ENCODE measurements at places on chromosomes 11 and 22.

- no peak for DNase-seq
Observed at GRCh38 chr11:85989746-85990145, 79.1 kb downstream of the PICALM start.

DNA sequence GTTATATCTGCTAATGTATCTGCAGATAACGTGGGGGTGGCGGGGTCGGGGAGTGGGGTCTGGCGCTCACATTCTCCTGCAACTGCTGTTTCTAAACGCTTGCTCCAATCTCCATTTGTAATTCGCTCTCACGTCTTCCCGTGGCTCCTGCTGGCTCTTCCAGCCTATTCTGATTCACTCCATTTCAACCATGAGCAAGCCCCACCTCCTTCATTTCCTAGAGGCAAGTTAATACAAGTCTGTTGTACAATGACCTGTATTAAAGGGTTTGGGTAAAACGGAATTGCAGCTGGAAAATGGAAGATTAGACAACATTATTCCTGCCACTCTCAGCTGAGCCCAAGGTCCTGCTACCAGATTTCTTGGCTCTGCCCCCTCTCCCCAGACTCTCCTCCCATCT, 132.3 kb downstream of the CSNK2A3 start:
- no peak for DNase-seq

- DNase-seq, result no peak
Observed at GRCh38 chr11:1072821-1073231, 1.8 kb upstream of the MUC2 start.

DNA sequence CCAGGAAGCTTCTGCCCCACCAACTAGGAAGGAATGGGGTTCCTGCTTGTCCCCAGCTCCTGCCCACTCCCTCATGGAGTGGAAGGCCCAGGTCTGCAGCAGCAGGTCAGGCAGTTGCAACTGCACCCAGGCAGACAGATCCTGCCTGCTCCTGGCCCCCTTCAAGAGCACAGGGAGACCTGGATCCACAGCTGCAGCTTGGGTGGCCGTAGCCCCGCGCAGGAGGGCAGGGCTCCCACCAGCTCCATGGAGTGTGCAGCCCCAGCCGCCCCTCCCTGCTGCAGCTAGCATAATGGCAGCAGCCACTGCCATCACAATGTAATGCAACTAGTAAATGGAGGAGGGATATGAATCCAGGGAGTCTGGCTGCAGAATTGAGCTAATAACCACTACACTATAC, 187.5 kb upstream of the PLET1 start:
- DNase-seq, result no peak

DNA sequence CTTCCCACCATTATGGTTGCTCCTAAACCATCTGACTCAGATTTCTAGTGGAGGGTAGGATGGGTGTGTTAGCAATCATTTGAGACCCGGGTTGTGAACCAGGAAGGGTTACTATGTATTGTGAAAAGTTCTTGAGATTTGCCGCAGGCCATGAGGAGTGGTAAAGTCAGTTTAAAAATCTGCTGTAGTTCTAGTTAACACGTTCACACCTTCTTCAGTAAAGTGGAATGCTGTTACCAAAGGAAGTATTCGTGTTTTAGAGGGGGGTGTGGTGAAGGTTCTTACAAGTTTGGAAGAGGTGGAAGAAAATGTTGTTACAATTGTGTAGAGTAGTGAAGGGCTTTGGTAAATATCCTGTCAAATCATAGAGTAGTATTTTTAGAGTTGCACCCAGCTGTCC, 2.6 kb downstream of the MTMR3 start:
- no peak for DNase-seq

DNA sequence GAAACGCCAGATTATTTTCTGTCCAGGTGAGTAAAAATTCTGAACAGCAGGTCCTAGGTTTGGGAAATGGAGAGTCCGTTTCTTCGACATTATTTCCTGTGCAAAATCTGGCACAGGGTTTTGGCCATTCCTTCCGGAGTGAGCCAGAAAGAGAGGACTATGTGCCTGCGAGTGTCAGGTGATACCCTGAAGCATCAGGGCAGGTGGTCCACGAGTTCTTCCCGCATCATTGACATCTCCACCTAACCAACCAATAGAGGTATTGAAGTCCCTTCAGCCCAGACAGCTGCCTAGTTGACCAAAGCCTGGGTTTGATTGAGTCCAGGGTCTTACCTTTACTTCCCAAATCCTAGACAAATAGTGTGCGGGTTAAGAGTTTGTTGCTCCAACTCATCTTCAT, 808 bp downstream of the SNAP29 start:
- DNase-seq, result no peak

DNA sequence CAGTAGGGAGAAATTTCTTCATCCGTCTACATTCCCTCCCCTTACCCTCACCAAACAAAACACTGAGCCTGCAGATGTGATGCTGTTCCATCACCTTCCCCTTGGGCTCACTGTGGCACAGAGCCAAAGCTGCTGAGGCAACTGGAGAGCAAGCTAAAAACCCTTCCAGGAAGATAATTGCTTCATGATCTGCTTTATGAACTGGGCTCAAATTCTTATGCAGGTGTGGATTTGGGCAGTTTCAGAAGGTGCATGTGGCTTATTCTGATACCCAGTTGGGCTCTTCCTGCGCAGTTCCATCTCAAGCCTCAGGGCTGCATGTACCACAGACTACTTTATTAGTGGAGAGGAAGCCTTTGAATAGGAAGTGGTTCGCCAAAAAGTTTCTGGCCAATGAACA, 58.3 kb downstream of the AAMDC start:
- no peak for DNase-seq

GRCh38 chr11:113387605-113388211, at the start of gene ANKK1:
Gene ANKK1 (plus strand): TSS chr11:113387779. CDS start chr11:113387885, 106 bp downstream.
- no peak for DNase-seq

- DNase-seq, result no peak
Observed at GRCh38 chr11:102309621-102310541, 7.4 kb upstream of the BIRC3 start.

DNA sequence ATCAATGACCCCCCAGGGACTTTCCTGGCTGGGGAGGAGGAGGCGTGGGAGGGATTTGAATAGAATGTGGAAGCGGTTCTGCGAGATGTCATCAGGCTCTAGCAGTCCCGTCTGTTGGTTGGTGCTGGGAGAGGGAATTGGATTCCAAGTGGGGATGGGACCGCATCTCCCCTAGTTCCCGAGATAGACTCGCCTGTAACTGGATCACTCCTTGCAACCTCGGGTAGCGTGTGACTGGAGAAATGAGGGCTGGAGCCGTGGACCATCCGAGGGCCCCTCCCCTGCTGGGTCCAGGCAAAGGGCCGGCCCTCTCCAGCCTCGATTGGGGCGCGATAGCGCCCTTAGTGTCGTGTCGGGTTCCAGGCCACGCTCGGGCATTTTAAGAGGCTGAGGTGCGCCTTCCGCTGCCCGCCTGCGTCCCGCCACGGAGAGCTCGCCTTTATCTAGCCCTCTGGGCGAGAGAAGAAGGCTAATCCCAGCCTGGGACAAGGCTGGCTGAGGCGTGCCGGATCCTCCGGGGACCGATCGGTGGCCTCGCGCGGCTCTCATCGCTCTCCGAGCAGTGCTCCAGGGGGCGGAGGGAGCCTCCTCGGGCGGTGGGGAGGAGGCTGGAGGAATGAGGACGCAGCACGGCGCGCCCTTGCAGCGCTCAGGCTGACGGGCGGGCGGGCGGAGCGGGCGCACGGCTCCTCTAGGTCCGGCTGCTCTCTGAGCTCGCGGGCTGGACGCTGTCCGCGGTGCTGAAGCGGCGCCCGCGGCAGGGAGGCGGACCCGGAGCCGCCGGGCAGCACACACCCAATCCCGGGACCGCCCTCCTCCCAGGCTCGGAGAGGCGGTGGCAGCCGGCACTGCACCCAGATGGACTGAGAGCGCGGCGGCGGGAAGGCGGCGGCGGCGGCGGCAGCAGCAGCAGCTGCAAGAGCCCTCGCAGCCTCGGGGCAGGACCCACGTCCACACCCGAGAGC, 107.8 kb downstream of the OSBP2 start:
- DNase-seq, result peak; percentile 14

DNA sequence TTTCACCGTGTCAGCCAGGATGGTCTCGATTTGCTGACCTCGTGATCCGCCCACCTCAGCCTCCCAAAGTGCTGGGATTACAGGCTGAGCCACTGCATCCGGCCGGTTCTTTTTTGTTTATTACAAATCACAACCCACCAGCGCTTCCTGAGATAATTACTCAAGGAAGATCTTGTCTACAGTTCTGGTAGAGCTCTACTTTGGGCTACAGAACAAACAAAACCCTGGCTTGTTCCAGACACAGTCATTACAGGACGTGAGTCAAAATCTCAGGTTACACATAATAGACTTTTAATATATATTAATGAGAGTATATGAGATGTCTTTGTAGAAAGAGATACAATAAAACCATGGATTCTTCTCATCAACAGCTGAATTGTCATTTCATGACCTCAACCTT, 42.8 kb upstream of the NUP50 start:
- no peak for DNase-seq

- no peak for DNase-seq
Observed at GRCh38 chr11:122685041-122685440, 29.5 kb downstream of the UBASH3B start.

DNA sequence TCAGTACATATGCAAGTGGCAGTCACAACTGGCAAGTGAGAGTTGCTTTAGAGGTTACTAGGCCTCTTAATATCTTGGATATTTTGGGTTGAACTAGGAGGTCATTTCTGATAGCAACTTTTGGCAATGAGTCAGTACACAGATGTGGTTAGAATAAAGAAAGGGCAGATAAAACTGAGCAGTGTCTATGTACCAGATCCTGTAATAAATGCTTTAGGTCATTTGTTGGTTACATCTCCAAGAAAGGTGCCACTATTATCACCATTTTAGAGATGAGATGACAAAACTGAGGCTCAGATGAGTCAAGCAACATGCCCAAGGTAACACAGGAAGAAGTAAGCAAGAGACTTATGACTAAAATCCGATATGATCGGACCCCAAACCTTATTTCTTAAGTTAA, 25.0 kb downstream of the MAML2 start:
- no peak for DNase-seq

GRCh38 chr22:32307617-32308016, 50.0 kb upstream of the RFPL3 start:
- no peak for DNase-seq

DNA sequence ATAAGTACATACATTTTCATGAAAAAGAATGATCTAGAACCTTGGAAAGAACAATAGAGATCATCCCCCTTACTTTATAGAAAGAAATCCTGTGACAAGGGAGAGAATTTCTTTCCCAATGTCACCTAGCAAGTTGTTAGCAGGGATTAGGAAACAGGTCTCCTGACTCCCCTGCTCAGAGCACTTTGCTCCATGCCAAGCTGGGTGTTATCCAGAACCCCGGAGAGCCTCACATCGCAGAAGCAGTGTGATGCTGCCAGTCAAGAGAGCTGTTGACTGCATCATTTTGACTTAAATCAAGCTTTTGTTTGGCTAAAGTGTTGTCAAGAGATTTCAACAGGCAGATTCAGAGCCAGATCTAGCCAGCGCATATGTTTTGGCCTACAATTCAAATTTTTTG, 3.6 kb upstream of the RRAS2 start:
- DNase-seq, result no peak

- DNase-seq, result no peak
Observed at GRCh38 chr22:50112151-50113118, 22.6 kb downstream of the MOV10L1 start.

- no peak for DNase-seq
Observed at GRCh38 chr22:50338860-50339462, 4.2 kb upstream of the PPP6R2 start.

GRCh38 chr11:63667995-63668795, 3.0 kb downstream of the ATL3 start:
- no peak for DNase-seq

- no peak for DNase-seq
Observed at GRCh38 chr11:27976262-27976661, 131.7 kb downstream of the KIF18A start.

GRCh38 chr11:111253630-111254029, 8.1 kb downstream of the POU2AF2 start:
- DNase-seq, result no peak

DNA sequence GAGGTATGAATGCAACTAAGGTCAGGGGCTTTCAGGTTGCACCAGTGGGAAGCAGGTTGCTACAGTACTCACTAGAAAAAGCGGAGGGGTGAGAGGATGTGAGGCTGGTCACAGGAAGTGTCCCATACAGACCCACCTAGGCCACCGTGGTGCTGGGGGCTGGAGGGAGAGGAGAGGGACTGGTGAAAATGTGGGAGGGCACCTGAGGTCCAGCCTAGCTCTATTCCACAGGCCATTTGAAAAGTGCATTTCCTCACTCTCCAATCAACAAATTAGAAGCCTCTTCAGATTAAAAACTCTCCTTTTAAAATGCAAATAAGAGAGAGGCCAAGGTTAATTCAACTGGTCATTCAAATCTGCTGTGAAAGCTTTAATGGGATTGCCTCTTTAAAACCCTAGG, 38.6 kb upstream of the NCAM1 start:
- no peak for DNase-seq

DNA sequence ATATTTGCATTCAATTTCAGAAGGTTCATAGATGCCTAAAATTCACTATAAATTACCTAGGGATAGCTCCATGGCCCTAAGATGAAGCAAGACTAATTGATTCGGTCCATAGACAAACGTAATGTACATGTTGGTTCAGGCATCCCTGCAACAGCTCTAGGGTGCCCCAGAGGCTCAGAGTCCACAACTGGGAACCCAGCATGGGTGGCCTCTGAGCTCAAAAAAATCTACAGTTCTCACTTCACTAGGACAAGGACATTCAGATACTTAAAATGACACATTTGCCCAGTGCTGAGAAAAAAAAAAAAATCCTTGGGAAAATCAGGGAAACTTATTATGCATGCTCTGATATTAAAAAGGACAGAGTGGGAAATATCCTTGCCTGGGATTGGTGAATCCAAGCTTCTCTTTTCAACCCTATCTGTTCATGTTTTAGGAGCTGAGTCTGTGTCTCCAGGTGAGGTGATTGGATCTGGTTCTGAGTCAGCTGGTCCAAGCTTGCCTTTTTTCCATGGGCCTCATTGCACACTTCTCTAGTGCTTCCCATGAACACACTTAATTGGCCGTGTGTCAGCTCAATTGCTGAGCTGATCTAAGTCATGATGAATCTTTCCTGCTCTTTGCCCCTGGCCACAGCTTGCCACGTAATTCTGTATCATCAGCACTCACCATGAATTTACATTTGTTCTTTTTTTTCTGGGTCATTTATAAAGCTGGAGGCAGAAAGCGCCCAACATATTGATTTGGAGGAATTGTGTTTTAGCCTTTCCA, 116.3 kb upstream of the RCN1 start:
- DNase-seq, result no peak

- no peak for DNase-seq
Observed at GRCh38 chr11:12531020-12531419, 143.2 kb upstream of the TEAD1 start.

GRCh38 chr22:22099833-22100812, 117.5 kb upstream of the TOP3B start:
- no peak for DNase-seq

DNA sequence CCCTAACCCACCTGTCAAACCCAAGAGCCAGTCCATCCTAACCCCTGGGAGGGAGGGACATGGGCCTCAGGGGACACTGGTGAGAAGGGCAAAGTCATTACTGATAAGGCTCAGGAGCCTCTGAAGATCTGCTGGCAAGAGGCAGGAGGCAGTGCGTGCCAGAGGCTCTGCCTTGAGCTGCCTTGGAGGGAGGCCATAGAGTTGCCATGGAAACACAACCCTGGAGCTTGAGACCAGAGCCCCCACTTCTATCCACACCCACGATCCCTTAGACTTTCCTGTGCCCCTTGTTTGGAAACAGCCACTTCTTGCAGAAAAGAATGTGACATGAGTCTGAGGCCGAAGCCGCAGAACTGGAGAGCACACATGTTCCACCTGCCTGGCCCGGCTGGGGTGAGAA, 89.7 kb upstream of the CSNK2A3 start:
- DNase-seq, result no peak

Data from activated gamma-delta T cell treated with anti-CD3 and anti-CD28 coated beads, Interleukin-2, amount 50 U/mL, for 16 hours (primary cell).